ENCODE measurements at places on chromosomes 16 and 17.

DNA sequence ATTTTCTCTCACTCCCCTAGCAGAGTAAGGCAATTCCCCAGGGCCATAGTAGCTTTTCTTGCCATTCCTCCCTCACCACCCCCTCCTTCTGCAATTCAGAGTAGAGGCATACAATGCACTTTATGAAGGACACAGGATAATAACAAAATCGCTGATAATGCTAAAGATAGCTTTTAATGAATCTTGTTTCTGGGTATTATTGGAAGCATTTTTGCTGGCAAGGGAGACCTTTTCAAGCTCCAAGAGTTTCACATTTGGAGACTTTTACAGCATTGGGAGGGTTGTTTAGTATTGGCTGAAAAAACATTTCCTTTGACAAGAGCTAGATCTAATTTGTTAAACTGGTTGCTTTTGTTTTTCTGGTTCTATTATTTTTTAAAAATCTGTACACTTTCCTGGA is 573.0 kb upstream of the C16orf82 start:
- DNase-seq = no peak

DNA sequence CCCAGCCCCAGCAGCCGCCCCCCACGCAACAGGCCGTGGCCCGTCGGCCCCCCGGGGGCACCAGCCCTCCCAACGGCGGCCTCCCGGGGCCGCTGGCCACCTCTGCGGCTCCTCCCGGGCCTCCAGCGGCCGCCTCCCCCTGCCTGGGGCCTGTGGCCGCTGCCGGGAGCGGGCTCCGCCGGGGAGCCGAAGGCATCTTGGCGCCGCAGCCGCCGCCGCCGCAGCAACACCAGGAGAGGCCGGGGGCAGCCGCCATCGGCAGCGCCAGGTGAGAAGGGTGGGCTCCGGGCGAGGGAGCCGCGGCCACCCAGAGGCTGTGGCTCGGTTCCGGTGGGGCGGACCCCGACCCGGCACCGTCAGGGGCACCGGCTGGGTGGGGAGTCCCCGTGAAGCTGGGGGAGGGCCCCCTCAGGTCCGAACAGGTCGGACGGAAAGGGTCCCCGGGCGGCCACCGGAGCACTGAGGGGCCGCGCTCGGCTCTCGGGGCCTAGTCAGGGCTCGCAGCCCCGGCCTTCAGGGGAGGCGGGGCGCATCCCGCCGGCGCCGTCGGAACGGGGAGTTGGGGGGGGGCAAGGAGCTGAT is 583 bp downstream of the ATXN2L start:
- DNase-seq = no peak

DNA sequence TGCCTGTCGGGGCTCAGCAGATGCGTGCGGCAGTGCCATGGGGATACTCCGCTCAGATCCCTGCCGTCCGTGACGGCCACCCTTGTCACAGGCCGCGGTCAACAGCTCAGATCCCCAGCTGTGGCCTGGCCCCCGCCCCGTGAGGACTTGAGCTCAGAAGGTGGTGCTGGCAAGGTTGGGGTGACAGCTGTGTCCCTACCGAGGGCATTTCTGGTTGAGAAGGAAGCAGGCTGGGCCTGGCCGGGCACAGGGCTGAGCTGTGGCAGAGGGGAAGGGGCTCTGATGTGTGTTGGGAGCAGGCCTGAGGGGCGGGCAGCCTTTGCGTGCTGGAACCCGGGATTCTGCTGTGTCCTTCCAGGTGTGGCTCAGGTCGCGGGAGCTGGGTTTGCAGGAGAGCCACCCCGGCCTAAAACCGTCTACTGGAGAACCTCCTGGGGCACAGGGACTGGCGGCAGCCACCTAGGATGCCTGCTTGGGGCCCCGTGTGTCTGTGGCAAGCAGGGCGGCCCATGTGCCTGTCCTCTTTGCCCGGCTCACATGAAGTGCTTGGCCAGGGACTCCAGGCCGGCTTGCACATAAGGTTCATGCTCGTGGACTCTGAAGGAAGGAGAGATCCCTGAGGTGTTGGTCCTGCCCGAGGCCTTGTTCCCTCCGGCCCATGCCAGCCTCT is 5.1 kb downstream of the UBE2I start:
- no peak for DNase-seq

- DNase-seq = no peak
Measured at GRCh38 chr17:80385046-80385445, 29.9 kb upstream of the ENDOV start.

- no peak for DNase-seq
Measured at GRCh38 chr17:42759982-42760651, 910 bp upstream of the RAMP2 start.

GRCh38 chr16:80931801-80932707 is 74.6 kb downstream of the CMC2 start:
- DNase-seq = peak; percentile 61

DNA sequence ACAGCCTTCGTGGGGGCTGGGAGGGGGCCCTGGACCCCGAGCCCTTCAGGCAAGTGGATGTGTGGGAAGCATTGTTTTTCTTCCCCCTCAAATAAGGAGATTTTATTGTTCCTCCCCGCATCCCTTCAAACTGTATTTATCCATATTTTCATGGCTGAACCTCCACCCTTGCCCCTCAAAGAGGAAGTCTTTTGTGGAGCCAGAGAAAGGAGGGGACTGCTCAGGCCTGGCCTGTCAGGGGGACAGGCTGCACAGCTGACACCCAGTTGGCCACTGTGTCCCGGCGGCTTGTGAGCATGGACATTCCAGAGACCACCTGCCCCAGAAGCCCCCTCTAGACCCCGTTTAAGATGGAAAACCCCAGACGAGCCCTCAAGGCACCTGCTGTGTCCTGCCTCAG is 15.9 kb downstream of the HEXIM2 start:
- DNase-seq = no peak

DNA sequence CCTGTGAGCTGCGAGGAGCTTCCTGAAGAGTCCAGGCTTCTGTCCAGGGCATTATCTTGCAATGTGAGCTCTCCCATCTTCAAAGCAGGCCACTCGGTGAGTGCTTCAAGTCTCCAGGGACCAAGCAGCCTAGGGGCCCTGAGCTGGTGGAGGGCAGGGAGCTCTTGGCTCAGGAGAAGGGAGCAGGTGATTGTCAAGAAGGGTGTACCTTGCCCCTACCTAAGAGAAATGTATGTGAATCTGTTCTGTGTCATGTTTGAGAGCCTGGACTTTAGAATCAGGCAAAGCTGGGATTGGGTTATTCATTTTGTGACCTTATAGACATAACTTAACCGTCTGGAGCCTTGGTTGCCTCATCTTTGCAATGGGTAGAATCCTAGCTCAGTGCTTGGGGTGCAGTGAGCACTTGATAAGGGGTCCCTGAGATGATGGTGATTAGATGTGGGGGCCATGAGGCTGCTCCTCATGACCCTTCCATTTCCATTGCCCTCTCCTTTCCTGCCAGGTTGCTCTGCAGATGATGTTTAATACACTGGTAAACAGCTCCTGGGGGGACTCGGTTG is 15.9 kb downstream of the ZNF768 start:
- DNase-seq = no peak

DNA sequence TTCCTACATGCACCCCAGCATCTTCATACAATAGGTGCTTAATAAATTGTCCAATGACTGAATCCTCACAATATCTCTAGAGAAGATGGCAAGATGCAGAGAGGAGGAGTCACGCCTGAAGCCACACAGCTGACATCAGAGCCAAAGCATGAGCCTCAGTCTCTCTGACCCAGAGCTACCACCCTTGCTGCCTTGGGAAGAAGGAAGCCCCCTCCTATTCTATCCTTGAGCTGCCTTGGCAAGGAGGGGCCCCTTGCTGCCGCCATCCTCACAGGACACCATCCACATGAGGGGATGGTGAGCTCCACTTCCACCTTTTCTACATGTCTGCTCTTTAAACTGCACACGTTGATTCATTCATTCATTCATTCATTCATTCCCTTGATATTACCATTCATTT is 37.0 kb upstream of the C16orf78 start:
- DNase-seq = no peak

- no peak for DNase-seq
Measured at GRCh38 chr17:72575542-72576233, 454.9 kb downstream of the SOX9 start.

- no peak for DNase-seq
Measured at GRCh38 chr16:82748026-82748425, 121.3 kb downstream of the CDH13 start.

- DNase-seq = peak; percentile 95
Measured at GRCh38 chr17:49407981-49408501, 6.6 kb downstream of the PHB1 start.

GRCh38 chr17:5234645-5235576 is at the start of gene SCIMP:
Gene SCIMP (minus strand): TSS chr17:5234860. CDS start chr17:5234755, 105 bp downstream.
- DNase-seq = no peak

DNA sequence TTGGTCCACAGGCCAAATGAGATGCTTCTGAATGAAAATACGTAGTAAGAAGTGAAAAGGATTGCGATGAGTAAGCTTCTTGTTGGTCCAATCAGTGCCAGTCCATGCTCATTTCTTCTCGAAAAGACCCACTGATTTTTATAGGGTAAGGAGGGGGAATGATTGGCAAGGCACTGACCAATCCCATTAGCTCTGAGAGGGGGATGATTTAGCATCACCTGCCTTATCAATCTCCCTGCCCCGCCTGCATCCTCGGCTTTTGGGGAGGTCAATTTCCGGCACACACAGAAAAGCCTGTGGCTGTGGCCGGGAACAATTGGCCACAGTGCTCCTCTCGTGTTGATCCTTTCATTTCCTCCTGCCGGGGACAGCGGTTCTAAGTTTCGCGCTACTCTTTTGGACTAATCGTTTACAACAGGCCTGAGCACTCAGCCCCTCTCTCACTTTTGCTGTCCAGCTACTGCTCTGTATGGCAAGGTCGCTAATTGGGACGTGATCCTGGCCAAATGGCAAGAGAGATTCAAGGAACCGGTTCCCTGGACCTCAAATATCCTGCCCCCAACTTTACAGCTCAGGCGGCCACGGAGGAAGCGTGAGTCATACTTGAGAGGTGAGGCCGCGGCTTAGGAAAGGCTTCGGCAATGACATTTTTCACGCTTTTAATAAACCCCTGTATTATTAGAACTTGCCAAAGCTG is 43.1 kb downstream of the TBX4 start:
- no peak for DNase-seq

GRCh38 chr17:15659236-15659635 is 24.9 kb downstream of the TRIM16 start:
- DNase-seq = no peak

DNA sequence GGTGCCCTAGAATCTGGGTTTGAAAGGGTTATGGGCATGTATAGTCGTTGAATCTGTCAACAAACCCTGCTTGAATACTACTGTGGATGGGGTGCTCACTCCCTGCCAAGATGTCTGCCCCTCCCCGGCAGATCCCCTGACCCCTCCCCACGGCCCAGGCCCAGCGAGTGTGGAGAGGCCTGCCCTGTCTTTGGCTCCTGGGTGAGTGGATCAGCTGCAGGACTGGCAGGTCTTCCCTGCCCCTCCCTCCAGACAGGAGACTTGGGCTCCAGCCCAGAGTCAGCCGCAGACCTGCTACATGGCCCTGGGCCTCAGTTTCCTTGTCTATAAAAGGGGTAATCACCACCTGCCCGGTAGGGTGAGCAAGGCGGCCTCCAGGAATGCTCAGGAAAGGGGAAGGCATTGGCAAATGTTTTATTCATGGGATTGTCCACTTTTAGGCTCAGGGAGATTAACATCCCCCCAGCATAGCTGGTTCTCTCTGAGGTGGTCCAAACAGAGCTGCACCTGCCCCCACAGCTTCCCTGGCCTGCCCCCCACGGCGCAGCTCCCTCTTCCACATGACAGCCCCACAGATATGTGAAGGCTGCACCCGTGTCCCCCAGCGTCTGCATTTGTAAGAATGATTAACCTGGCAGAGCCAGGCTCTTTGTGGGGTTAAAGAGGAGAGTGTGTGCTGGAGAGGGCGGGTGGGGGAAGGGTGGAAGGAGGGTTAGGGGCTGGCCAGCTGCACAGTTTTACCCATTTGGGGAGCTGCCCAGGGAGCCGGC is 18.5 kb upstream of the SPNS2 start:
- DNase-seq = no peak

DNA sequence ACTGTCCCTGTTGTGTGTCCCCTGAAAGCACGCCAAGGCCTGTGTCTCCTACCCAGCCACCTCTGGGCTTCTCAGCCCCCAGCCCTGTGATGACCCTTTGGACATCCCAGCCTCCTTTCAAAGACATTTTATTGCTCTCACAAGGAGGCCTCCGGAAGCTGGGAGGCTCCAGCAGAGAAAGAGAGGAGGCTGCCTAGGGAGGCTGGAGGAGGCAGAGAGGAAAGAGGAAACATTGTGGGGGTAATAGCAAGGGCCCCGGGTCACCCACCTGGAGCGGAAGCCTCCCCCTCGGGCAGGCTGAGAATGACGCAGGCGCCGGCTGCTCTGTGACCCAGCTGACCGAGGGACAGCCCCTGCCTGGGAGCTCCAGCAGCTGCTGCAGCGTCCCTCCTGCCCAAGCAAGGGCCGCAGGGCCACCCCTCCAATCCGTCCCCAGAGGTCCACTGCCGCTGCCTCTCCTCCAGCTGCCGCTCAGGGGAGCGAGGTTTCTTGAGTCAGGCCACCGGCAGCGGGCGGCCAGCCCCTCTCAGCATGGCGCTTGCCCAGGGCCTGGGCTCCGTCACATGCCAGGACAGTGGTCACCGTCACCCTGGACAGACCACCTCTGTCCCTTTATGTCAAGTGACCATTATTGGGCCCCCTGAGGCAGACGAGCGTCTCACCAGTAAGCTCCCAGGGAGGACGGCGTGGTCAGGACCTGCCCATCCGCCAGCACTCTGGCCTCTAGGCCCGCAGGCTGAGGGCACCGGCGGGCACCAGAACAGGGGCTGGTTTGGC is 29.3 kb downstream of the ACTG1 start:
- DNase-seq = peak; percentile 66

- DNase-seq = no peak
Measured at GRCh38 chr16:80337786-80338185, 203.0 kb upstream of the DYNLRB2 start.

DNA sequence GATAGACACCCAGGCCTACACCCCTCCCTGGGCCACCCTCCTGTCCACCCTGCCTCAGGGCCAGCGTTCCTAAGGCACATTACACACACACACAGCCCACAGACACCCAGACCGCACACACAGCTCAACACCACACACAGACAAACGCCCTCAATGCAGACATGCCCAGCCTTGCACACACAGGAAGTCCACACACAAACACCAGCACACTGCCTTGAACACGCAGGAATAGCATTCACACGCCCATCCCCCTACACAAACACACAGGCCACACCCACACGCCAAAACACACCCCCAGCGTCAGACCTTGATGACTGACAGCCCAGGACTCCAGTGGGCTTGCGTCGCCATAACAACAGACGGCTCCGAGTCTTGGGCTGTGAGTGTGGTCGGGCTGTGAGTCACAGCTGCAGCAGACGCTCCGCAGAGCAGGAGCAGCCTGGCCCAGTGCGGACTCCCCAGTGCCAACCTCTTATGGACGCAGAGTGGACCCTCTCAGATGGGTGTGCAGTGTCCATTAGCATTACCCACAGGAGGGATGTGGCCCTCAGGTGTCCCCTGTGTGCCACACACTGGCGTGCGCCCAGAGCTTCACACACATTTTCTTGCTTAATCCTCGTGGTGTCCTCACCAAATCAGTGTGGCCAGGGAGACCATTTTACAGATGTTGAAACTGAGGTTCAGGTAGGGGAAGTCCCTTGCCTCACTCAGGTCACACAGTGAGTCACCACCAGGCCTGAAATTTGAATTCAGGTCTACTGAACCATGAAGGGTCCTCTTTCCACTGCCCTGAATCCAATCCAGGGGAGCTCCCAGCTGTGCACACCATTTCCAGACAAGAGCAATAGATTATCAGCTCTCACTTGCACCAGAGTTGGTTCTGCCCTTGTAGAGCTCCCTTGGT is 17.8 kb upstream of the RAI1 start:
- peak; percentile 86 for DNase-seq
